ENCODE measurements at places on chromosomes 13 and 19.

DNA sequence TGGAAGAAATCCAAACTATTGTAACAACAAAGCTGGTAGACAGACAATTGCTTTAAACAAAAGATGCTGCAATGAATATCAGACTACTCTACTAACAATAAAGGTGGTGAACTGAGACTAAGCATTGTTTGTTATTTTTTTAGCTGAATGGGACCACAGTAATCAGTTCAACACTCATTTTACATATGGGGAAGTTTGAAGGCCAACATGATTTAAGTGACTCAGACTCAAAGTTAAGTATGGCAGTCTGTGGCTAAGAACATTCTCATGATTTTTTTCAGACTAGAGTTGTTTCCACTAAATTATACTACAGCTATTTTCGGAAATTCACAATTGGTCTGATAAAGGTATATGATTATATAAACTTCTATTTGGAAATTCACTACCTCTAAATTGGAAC is 10.4 kb downstream of the EXOSC8 start:
- H3K27me3 ChIP-seq, result no peaks in the 10 kb centered on the region
- no peak for DNase-seq
- peaks cover 91% of the 10 kb centered on the region for H3K36me3 ChIP-seq
- H3K4me1 ChIP-seq, result peaks cover 2% of the 10 kb centered on the region

DNA sequence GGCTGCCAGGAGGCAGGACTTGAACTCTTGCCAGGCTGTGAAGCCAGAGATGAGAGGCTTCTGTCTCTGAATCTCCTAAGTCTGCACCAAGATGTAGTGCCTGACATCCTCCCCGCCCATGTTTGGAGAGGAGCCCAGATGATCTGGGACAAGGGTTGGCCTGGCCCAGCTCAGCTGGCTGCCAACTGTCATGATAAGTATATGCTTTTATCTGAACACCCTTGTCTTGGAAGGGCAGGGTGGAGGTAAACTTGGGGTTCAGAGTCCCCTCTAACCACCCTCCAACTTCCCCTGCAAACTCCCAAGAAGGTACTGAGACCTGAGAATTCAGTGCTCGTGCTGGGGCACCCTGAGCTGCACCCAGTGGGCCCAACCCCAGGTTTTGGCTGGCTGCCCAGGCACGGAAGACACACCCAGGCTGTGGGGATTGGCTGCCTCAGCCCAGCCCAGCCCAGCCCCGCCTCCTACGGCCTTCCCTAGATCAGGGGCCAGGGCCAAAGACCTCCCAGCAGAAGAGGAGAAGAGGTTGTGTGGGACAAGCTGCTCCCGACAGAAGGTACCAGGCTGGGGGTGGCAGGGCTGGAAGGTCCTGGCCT is at the start of gene CYP4F12:
Gene CYP4F12 (plus strand): TSS at position 508 of the 596 bp plus-strand sequence. CDS start 443 bp downstream, outside the sequence.
- no peak within 1 kb of the TSS for H3K4me3 ChIP-seq
- peaks cover 1% of the 10 kb centered on the region for H3K27me3 ChIP-seq
- H3K36me3 ChIP-seq, result no peaks in the 10 kb centered on the region
- DNase-seq, result no peak
- peaks cover 9% of the 10 kb centered on the region for H3K4me1 ChIP-seq

DNA sequence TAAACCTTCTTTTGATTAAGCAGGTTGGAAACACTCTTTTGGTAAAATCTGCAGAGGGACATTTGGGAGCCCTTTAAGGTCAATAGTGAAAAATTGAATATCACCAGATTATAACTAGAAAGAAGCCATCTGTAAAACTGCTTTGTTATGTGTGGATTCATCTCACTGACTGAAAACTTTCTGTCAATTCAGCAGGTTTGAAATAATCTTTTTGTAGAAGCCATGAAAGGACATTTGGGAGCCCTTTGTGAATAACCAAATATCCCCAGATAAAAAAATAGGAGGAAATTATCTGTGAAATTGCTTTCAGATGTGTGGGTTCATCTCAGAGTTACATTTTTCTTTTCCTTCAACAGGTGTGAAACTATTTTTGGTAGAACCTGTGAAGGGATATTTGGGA is 1690.7 kb downstream of the UQCRFS1 start:
- no peaks in the 10 kb centered on the region for H3K27me3 ChIP-seq
- no peak overlapping the region for H3K27ac ChIP-seq
- no peak overlapping the region for H3K4me3 ChIP-seq
- no peaks in the 10 kb centered on the region for H3K4me1 ChIP-seq
- H3K36me3 ChIP-seq, result no peaks in the 10 kb centered on the region

GRCh38 chr13:96835546-96835945 is 158.7 kb downstream of the OXGR1 start:
- no peaks in the 10 kb centered on the region for H3K36me3 ChIP-seq
- DNase-seq, result no peak
- no peak overlapping the region for H3K4me3 ChIP-seq
- no peaks in the 10 kb centered on the region for H3K27me3 ChIP-seq
- no peak overlapping the region for H3K27ac ChIP-seq
- no peaks in the 10 kb centered on the region for H3K4me1 ChIP-seq

- DNase-seq, result no peak
- no peaks in the 10 kb centered on the region for H3K27me3 ChIP-seq
- H3K27ac ChIP-seq, result no peak overlapping the region
- H3K36me3 ChIP-seq, result peaks cover 10% of the 10 kb centered on the region
- no peak overlapping the region for H3K4me3 ChIP-seq
These were observed 10.6 kb downstream of the BCKDHA start for GRCh38 chr19:41408256-41408655.

- no peaks in the 10 kb centered on the region for H3K4me1 ChIP-seq
- no peak overlapping the region for H3K27ac ChIP-seq
- H3K4me3 ChIP-seq, result no peak overlapping the region
- H3K36me3 ChIP-seq, result no peaks in the 10 kb centered on the region
- DNase-seq, result no peak
- H3K27me3 ChIP-seq, result no peaks in the 10 kb centered on the region
These were observed 50.0 kb upstream of the POSTN start for GRCh38 chr13:37648609-37649008.

DNA sequence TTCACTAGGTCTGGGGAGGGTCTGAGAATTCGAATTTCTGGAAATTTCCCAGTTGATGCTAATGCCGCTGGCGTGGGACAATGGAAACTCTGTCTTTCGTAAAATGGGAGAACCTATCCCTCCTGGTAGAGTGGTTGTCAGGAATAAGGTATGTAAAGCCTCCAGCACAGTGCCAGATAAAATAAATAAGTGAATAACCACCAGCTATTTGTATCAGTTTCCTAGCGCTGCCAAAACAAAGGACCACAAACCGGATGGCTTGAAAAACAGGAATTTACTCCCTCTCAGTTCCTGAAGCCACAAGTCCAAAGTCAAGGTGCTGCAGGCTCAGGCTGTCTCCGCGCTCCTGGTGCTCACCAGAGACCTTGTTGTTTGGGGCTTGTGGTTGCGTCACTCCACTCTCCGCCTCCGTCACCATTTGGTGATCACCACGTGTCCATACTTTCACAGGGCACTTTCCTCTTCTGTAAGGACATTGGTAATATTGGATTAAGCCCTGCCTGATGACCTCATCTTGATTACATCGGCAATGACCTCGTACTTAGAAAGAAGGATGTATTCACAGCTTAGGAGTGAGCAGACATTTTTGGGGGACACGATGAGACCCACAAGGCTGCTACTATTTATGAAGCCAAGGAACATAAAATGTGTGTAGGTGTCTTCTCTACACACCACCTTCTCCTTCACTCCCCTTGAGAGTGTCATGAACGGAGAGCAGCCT is 428.5 kb downstream of the IRS2 start:
- no peaks in the 10 kb centered on the region for H3K4me1 ChIP-seq
- no peaks in the 10 kb centered on the region for H3K27me3 ChIP-seq
- DNase-seq, result no peak
- H3K36me3 ChIP-seq, result no peaks in the 10 kb centered on the region
- H3K4me3 ChIP-seq, result no peak overlapping the region
- H3K27ac ChIP-seq, result no peak overlapping the region

- H3K4me3 ChIP-seq, result no peak overlapping the region
- H3K27me3 ChIP-seq, result no peaks in the 10 kb centered on the region
- peaks cover 4% of the 10 kb centered on the region for H3K36me3 ChIP-seq
- DNase-seq, result no peak
These were observed 5.0 kb downstream of the JOSD2 start for GRCh38 chr19:50505856-50506611.

GRCh38 chr19:1847348-1847683 is 967 bp downstream of the REXO1 start:
- H3K27me3 ChIP-seq, result no peaks in the 10 kb centered on the region
- H3K4me1 ChIP-seq, result peaks cover 43% of the 10 kb centered on the region
- peak overlapping the region; percentile 84 for H3K4me3 ChIP-seq
- no peak for DNase-seq

DNA sequence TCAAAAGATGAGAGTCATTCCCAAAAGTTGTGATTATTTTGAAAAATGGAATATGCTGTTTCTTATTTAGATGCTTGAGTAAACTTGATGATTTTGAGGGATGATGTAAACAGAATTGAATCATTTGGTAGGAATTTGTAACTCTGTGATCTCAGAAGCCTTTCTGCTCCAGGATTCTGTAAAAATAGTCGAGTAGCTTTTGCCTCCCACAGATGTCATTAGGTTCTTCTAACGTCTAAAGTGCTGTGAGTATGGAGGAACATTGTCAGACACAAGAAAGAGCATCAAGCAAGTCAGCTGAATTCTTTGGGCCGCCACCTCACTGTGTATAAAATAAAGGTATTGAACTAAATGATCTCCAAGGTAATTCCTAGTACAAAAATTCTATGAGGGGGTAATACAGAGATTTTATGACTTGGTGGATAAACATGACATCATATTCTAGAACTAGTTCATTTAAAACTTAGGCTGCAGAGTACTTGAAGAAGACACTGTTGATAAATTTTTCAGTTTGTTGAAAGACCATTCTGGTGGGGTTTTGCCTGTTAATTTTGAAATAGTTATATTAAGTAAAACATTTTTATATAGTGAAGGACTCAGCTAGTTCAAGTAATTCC is 1.4 kb upstream of the GPR183 start:
- H3K27ac ChIP-seq, result peak overlapping the region; percentile 91
- no peaks in the 10 kb centered on the region for H3K27me3 ChIP-seq
- peaks cover 67% of the 10 kb centered on the region for H3K4me1 ChIP-seq

DNA sequence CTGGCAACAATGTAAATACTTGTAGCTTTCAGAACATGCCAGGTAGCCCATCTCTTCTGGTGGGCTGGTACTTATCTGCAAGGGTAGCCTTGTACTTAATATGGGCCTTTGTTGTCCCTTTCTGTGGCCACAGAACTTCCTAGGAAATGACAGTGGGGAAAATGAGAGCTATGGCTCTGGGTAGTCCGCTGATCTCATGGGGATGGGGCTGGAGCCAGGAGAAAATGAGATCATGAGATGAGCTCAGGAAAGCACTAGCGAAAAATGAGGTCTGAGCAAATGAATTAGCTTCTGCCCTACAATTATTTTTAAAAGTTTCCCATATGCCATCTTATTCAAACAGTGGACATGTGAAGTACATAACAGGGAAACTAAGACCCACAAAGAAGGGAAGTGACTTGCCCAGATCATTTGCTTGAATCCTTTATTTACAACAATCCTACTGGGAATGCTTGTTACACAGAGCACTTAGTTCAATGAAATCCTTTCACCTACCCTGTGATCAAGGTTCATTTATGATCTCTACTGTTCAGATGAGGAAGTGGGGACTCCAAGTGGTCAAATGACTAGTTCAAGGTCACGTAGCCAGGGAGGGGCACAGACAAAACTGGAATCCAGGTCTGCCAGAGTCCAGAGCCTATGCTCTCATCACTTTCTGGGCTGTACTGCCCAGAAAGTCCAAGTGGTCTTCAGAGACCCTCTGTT is 87.1 kb downstream of the PTPRS start:
- H3K36me3 ChIP-seq, result no peaks in the 10 kb centered on the region
- DNase-seq, result no peak
- H3K27me3 ChIP-seq, result no peaks in the 10 kb centered on the region
- H3K4me1 ChIP-seq, result no peaks in the 10 kb centered on the region
- no peak overlapping the region for H3K4me3 ChIP-seq
- no peak overlapping the region for H3K27ac ChIP-seq

GRCh38 chr19:29685326-29685725 is 20.1 kb downstream of the PLEKHF1 start:
- H3K4me3 ChIP-seq, result no peak overlapping the region
- peaks cover 19% of the 10 kb centered on the region for H3K36me3 ChIP-seq
- no peak overlapping the region for H3K27ac ChIP-seq

DNA sequence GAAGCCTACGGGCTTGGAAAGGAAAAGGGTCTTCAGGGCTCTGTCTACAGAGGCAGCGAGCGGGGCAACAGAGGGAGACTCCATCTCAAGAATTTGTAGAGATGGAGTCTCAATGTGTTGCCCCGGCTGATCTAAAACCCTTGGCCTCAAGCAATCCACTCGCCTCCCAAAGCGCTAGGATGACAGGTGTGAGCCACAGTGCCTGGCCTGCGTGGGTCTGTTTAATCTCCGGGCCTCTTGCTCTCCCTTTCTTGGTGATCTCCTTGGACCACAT is 8.1 kb downstream of the RPS9 start:
- peak overlapping the region; percentile 93 for H3K27ac ChIP-seq
- no peaks in the 10 kb centered on the region for H3K27me3 ChIP-seq
- H3K4me1 ChIP-seq, result peaks cover 58% of the 10 kb centered on the region
- peak overlapping the region; percentile 74 for H3K4me3 ChIP-seq

- no peak overlapping the region for H3K4me3 ChIP-seq
- no peak overlapping the region for H3K27ac ChIP-seq
- H3K27me3 ChIP-seq, result no peaks in the 10 kb centered on the region
- no peak for DNase-seq
- H3K36me3 ChIP-seq, result no peaks in the 10 kb centered on the region
These were observed 65.1 kb upstream of the PRR20A start for GRCh38 chr13:57075588-57075987.

DNA sequence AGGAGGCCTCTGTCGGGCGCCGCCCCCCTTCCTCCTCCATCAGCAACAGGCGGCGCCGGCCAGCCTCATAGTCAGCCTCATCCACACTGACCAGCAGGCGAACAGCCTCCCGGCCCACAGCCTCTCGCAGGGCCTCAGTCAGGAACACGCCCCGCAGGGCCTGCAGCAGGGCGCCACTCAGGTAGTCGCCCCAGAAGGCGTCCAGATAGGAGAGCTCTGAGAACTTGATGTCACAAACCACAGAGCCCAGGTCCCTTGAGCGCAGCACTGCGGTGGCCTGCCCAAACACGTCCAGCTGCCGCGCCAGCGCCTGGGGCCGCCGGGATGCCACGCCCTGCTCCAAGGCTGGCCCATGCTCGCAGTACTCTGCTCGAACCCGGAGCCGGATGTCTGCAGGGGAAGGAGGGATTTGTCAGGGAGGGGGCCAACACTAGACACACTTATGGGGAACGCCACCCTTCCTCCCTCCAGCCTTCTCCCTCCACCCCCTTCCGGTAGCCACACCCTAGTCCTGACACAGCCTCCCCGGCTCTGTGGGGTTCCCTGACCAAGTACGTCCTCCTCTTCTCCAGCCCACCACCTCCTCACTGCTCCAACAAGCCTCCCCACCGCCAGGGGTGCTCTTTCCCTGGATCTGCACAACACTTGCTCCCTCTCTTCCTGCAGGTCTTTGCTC is 17.9 kb downstream of the DEDD2 start:
- no peaks in the 10 kb centered on the region for H3K27me3 ChIP-seq
- DNase-seq, result peak; percentile 42
- peak overlapping the region; percentile 96 for H3K4me3 ChIP-seq
- peaks cover 75% of the 10 kb centered on the region for H3K4me1 ChIP-seq
- peaks cover 72% of the 10 kb centered on the region for H3K36me3 ChIP-seq
